ENCODE measurements at places on chromosomes 4 and X.
A peak's percentile ranks its signal among the peaks of the same experiment; 100 is the strongest.

DNA sequence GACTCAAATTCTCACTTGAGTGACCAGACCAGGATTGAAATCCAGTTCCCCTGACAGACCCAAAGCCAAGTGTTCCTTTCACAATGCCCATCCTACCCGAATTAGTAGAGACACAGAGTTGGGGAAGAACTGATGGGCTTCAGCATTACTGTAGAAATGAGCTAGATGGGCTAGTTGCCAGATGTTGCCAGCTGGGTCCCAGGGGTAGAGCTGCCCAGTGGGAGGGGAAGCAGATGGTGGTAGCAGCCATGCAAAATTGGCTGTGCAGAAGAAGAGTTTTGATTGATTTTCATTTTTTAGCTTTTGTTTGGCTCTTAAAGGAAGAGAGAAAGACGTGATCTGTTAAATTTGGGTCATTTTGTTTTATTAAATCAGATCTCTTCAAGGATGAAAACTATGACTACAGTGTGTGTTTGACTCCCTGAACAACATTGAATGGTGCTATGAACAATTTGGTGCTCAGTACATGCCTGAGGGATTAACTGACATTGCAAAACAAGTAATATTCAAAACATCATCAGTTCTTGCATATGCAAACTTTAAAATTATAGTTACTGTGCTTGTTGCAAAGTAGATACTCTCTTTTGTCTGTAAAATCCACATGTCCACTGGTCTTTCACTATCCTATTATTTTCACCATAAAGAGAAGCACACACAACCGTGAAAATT lies 86.0 kb downstream of the PARM1 start:
- no peak for DNase-seq

DNA sequence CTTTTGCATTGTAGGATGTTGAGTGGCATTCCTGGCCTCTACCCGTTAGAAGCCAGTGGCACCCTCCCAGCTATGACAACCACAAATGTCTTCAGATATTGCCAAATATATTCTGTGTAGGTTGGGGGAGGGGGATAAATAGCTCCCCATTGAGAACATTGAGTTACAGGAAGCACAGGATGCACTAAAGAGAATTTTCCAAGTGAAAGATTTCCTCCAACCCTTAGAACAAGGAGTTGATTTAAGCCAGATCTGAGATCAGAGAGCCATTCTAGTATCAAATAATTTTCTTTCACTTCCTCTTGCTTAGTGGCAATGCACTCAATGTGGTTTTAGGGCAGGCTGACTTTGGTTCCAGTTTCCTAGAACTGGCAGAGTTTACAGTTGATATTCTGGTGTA lies 436.6 kb downstream of the C4orf33 start:
- peak; percentile 88 for DNase-seq

DNA sequence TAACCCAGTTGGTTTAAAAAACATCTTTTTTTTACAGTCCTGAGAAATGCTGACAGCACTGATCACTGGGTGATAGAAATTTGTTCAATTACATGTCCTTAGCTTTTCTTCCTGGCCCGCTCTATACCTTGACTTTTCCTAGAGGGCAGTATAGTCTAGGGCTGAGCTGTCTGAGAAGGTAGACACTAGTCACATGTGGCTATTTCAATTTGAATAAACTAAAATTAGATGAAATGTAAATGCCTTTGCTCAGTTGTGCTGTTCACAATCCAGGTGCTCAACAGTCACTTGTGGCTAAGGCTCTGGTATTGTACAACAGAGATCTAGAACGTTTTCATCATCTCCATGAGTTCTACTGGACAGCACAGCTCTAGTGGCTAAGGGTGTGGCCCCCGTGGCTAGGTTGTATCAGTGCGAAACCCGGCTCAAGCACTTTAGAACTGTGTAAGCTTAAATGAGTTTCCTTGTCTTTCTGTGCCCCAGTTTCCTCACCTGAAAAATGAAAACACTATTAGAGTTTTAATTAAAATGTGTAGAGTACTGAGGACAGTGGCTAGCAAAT lies 111.6 kb upstream of the WDR17 start:
- no peak for DNase-seq

DNA sequence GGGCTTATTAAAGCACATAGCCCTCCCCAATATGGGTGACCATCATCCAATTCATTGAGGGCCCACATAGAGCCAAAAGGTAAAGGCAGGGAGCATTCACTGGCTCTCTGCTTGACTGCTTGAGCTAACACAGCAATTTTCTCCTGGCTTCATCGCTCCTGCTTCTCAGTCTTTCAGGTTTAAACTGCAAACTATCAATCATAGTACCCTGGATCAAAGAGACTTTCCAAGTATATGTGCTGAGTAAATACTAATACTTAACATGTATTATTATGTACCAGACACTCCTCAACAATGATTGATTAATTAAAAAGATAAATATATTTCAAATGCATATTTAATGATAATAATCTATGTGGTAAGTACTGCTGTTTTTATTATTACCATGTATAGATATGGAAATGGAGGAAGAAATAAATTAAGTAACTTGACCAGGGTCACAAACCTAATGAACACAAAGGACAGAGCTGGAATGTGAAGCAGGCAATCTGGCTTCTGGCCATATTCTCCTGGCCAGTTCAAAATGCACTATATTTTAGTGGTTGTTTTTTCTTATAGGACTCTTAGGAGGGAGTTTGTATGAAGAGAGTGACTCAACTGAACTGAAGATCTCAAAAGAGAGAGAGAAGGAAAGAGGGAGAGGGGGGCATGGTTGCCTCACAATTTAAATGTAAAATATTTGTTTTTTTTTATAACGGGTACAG lies 1197.3 kb downstream of the TECRL start:
- no peak for DNase-seq

GRCh38 chr4:70426789-70427188 lies 29.0 kb downstream of the OPRPN start:
- no peak for DNase-seq

- DNase-seq, result no peak
Observed at GRCh38 chrX:111102636-111103035, 6.6 kb downstream of the PAK3 start.

DNA sequence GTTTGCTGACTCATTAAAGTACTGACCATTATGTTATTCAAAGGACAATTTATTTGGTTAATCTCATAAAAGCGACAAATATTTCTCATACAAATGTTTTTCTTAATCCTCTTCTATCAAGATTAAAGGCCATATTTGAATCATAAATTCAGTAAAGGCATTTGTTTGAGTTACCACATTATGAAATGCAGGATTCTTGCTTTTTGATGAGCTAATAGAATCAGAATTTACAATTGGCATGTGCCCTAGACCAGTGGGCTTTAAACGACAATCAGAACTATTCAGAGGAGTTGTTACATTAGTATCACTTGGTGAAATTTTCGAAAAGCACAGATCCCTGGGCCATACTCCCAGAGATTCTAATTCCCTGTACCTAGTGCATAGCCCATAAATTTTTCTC lies 55.3 kb downstream of the KLHL4 start:
- no peak for DNase-seq

DNA sequence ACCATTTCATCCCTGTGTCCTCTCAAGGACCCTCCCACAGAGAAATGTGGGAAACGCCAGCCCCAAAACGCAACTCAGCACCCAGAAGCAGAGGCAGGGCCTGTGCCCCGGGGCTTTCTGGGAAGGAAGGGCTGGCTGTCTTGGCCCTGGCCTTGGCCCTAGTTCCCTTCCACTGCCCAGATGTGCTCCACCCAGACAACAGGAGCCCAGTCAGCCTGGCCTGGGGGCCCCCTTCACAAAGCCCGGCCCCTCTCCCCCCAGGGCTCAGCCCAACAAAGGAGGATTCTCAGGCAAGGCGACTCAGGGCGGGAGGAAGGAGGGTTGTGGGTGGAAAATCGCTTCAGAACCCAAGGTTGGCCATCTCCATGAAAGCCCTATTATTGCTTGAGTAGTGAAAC lies 82.5 kb downstream of the PJA1 start:
- DNase-seq, result no peak

GRCh38 chr4:7801001-7801400 lies 138.7 kb downstream of the AFAP1 start:
- no peak for DNase-seq

- no peak for DNase-seq
Observed at GRCh38 chrX:105744291-105744690, 78.0 kb upstream of the NRK start.

DNA sequence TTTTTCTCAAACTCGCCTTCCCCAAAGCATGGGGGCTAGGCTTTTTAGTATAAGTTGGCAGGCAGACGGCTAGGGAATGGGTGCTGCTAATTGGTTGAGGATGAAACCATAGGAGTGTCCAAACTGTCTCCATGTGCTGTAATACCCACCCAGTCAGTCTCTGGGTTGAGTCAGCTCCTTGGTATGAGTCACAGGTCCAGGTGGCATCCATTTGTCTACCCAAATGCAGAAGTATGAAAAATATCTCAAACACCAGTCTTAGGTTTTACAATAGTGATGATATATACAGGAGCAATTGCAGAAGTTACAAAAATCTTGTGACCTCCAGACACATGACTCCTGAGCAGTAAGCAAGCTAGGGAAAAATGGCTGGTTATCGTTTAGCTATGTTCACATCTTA lies 27.4 kb upstream of the CCSER1 start:
- DNase-seq, result peak; percentile 85

DNA sequence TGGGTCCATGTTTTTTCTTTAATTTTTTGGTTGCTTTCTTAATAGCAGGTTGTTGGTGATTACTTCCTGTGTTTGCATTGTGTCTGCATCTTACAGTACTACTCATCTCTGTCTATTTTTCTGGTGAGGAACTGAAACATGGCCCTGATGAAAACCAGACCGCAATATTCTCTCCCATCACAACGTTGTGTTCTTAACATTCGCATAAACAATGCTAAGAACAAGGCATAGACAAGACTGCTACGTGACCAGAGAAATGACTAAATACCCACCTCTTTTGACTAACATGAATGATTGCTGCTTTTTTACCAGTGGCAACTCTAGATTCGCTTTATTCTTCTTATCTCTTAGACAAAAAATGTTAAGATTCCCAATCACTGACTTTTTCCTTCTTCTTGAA lies 179.1 kb downstream of the GC start:
- no peak for DNase-seq

DNA sequence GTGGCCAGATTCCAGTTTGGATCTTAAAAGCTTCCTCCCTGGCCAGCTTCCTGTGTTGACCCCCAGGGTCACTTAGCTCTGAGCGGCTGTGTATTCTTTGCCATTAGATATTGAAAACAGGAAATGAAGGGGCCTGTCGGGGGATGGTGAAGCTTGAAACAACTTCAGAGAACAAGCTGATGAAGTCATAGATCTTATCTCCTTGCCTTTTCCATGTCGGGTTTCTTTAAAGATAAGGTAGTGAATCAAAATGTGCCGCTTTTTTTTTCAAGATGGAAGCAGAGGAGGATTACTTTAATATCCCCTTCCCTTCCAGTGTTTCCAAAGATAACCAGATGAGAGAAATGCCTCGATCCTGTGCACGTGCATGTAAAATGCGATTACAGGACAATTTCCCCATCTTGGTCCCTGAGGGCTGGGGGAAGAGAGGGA lies 508.5 kb downstream of the MID1IP1 start:
- DNase-seq, result no peak

DNA sequence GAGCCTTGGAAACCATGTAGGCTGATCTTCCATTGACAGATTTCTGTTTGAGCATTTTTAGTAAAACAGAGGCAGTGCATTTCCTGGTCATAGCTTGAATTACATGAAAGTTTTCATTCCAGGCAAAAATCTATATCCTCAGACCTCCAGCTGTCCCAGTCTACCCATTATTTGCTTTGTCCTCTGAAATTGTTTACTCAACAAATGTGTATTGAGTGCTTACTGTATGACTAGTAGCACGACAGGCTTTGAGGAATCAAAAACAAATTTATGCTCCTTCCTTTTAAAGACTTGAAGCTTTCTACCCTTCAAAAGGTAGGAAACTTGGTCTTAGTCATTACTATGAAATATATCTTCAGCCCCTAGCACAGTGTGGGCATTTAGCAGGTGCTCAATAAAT lies 307.9 kb upstream of the IGFBP7 start:
- DNase-seq, result no peak

DNA sequence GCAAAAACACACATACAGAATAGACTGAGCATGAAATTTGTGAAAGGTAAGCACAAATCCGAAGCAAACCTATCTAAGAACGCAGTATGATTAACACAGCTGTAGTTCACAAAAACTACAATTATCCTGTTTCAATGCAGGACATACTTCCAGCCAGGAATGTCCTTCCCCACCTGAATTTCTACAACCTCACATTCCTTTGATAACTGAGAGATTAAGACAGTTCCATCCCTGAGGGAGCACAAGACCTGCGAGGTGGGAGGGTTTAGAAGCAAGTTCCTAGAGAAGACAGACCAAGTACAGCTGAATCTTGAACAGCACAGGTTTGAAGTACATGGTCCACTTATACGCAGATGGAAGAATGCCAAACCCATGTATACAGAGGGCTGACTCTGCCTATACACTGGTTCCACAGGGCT lies 10.6 kb downstream of the ABCG2 start:
- DNase-seq, result no peak

DNA sequence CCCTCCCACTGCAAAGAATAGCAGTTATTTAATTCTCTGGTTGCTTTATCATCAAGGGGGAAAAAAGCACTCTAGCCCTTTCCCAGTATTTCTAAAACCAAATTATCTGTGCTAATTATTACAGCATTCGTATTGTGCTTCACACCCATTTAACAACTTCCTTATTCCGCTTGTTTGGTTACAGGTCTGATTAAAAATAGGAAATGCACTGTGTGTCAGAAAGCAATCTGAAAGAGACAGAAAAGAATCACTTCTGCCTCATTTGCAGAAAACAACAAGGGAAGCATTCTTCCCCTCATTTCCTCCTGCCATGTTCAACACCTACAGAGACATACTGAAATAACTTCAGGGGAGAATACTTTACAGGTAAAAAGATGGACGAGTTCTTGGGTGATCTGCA lies 114.9 kb upstream of the MAP3K15 start:
- DNase-seq, result peak; percentile 16

GRCh38 chr4:84857296-84857695 lies 109.2 kb downstream of the WDFY3 start:
- DNase-seq, result no peak

DNA sequence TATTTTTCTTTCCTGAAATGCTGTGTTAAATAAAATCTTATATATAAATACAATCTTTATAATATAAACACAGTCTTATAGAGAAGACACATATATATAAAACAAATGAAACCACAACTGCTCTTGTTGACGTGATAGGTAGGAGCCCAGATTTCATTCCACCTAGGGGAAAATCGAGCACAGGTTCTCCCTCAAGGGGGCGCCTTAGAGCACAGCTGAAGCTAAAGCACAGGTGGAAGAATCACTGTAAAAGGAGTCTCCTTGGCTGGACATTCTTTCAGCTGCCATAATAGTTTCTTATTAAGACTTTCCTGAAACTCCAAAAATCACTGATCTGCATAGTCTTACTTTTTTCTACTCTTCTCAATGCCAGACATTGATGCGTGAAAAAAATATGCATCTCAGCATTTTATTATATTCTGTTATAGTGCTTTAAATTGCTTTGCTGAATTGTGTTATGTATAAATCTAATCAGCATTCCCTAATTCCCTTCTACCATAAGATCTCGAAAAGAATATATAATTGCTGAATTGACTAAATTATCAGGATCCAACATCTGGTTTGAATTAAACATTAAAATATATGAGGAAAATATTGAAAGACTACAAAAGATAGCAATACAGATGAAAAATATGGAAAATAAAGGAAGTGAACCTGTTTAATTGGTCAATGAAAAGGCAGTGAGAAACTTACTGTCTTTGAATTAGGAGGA lies 25.5 kb upstream of the RXFP1 start:
- DNase-seq, result peak; percentile 39

GRCh38 chrX:112874175-112874574 lies 33.5 kb upstream of the AMOT start:
- no peak for DNase-seq
